NCI-H2081 (cell line): ENCODE measurements at places on chromosomes 7 and 10.

DNA sequence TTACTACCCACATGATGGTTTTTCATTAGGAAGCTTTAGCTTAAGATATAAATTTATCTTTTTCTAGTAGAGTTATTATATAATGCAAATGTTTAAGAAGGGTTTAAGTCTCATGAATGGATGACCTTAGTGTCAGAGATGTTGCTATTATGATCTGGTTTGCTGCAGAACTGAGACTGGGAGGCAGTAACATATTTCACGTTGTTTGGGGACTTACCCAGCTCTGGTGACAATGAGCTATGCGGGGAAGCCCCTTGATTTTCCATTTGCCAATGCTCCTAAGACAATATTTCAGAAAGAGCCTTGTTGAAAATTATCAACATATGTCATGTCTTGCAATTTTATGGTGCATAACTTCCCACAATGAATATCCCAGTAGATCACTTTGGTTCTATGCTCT lies 754.6 kb downstream of the REEP3 start:
- no peak for DNase-seq

GRCh38 chr10:89032141-89032891 lies 41.7 kb downstream of the FAS start:
- no peak for DNase-seq

GRCh38 chr7:30074422-30075030 lies 46.3 kb downstream of the PLEKHA8 start:
- DNase-seq, result peak; percentile 67

GRCh38 chr7:154960063-154960790 lies 42.7 kb downstream of the PAXIP1 start:
- DNase-seq, result no peak

- no peak for DNase-seq
Measured at GRCh38 chr10:77919713-77920108, 6.8 kb downstream of the DLG5 start.

DNA sequence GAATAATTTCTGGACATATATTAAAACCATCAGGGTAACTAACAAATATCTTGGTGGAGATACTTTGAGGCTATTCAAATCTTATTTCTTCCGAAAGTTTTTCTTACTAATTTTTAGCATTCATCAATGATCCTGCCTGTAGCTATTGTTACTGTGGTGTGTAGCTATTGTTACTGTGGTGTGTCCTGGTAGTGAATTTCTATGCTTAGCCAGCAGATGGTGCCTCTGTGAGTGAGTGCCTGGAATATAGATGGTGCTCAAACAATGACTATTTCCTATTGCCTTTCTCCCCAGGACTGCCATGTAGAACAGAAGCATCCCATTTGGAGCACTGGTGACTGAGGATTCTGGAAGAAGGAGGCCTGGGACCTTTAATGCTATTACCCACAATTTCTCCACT lies 245.7 kb downstream of the CCSER2 start:
- DNase-seq, result no peak

DNA sequence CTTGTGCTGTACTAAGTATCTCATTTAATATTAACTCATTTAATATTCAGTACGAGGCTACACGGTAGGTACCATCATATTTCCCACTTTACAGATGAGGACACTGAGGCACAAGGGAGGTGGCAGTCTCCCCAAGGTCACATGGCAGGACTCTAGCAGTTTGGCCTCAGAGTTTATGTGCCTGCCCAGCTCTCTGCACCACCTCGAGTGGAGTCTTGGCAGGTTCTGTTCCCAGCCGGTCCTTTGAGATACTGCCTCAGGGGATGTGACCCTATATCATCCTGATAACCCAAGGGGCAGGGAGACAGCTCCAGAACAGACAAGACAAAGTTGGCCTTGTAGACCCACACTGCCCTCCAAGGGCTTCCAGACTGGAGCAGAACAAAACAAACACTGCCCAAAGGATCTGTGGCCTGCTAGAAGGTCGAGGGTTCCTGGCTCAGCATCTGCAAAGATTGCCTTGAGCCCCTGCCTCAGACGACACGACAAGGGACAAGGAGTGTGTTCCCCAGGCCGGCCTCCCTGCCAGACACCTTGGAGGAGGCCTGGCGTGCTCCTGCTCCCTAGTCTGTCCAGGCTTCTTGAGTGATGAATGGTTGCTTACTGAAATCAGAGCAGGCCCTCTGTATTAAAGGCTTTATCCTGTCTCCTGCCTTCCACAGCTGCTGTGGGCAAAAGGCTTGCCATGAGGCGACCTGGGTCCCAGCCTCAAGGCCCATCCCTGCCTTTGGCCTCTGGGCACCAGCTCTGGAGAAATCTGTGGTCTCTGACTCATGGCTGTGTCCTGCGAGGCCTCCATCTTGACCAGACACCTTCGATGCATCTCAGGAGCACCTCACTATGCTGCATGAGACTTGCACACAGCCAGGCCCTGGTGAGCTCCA lies 3.9 kb upstream of the PWWP2B start:
- no peak for DNase-seq

- DNase-seq, result no peak
Measured at GRCh38 chr7:42686594-42687156, 225.2 kb downstream of the C7orf25 start.

DNA sequence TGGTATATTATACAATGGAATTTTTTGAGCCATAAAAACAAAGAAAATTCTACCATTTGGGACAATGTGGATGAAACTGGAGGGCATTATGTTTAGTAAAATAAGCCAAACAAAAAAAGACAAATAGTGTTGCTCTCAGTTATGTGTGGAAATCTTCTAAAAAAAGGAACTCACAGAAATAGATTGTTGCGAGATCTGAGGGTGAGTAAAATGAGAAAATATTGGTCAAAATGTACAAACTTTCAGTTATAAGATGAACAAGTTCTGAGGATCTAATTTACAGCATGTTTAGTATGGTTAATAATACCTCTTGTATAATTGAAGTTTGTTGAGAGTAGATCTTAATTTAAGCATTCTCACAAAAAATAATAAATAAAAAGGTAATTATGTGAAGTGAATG lies 291.2 kb downstream of the KIF20B start:
- DNase-seq, result no peak

- DNase-seq, result no peak
Measured at GRCh38 chr10:30537586-30537985, 92.0 kb downstream of the LYZL2 start.

DNA sequence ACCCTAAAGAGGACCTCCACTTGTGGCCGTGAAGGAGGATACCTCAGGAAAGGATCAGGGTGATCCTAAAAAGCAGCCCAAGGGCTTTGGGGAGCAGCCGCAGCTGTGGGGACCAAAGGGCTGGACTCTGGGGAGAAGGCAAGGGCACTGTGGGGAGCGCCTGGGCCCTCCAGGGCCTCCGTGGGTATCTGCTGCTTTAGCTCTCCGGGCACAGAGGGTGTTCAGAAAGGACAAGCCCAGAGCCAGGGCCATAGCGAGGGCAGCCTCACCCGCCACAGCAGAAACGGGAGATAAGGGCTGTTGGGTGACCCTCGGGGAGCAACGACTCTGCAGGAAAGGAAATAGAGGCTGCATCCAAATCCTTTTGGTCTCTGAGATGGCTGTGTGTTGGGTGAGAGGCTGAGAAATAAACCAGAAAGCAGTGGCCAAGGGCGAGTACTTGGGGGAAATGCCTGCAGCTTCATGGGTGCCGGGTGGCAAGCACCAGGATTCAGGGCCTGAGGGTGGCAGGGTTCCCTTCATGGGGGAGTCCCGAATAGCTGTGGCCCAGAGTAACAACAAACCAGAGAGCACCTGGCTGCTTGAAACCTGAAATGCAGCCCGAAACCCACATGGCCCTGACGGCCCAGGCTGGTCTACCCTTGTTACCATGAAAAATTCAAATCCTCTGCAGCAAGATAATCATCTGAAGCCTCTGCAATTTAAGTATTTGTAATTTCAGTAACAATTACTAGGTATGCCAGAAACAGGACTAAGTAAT lies 95.2 kb downstream of the VIPR2 start:
- no peak for DNase-seq

DNA sequence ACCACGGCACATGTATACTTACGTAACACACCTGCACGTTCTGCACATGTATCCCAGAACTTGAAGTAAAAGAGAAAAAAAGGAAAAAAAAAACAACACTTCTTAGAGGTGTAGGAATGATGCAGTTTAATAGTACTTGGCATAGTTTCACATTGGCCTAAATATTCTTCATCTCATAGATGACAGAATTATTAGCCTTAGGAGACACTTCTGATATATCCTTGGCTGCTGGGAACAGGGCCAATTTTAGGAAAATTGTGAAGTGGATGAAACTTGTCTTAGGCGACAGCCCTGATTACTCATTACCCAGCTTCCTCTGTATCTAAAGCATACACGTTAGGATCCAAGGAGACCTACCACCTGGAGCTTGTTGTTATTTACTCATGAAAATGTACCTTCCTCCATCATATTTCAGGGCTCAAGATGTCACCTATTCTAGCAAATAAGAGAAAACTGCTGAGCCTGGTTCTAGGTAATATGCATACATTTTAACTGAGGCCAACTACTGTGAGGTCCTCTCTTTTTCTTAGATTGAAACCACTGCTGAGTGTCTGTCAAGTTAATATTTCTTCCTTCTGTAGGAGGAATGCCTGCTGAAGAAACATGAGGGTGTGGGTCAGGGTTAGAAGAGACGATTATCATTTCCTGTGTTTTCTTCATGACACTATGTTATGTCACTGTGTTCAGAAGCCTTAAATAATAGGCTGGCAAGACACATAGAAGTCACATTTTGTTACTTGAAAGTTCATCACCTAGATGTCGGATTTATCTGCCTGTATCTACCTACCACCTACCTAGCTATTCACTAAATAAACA lies 44.3 kb downstream of the CPED1 start:
- DNase-seq, result no peak

DNA sequence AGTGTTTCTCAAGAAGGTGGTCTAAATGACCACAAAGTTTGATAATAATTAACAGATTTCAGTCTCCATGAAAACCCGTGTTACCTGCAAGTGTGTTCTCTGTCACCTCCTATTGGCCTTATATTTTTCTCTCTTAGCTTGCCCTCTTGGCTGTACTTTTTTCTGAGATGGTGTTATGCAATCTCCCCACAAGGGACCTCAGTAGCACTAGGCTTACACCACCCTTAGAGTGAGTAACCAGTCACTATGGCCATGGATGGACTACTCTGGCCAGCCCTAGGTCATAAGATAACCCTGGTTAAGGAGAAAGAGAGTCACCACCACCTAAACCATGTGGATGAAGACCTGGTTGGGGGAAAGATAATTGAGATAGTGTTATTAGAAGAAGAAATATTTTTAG lies 76.8 kb downstream of the NPSR1 start:
- DNase-seq, result no peak

DNA sequence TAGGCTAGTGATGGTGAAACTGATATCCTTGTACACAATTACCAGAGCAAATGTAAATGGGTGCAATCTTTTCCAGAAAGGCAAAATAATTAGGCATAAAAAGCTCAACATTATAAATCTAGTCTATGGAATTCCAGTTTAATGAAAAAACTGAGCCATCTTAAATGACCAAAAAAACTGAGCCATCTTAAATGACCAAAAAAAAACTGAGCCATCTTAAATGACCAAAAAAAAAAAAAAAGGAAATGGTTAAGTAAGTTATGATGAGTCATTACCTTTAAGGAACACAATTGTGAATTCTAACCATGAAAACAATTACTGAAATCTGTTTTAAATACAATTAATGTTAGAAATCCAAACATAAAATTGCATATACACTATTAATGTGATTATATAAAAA lies 25.3 kb downstream of the USP6NL start:
- DNase-seq, result no peak

DNA sequence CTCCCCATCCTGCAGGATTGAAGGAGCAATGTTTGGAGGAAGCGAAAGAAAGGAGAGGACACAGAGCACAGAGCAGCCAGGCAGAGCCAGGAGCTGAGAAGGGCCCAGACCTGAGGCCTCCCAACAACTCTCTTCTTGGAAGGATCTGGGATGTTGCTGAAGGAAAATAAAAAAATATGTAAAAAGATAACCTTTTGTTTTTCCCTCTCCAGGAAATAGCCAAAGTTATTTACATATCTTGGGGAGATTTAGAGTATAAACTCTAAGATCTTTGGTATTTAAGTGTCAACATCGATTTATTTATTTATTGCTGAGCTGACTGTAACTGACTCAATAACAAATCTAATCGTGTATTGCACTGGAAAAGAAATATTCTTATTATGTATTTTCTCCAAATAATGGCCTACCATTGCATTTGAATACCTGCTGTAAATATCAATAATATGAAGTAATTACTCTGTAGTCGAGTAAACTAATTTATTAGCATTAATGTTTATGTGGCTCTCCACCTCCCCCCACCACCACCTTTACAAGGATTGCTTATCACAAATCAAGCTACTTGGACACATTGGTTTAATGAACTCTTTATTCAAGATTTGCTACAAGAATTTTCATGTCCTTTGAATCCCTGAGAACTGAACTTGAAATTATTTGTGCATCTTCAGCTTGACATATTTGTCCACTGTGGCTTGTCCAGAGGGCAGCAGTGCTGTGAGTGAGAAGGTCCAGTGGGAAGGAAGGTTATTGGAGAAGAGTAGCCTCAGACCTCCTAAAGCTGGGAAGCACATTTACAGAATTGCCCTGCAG lies 1.8 kb upstream of the HOXA11 start:
- no peak for DNase-seq

GRCh38 chr7:44978511-44979366 lies at the start of gene MYO1G:
TSS of gene MYO1G (minus strand) at chr7:44979015. CDS start at chr7:44978961, 54 bp downstream.
- no peak for DNase-seq

GRCh38 chr7:110944966-110945644 lies 145.8 kb upstream of the LRRN3 start:
- no peak for DNase-seq

- no peak for DNase-seq
Measured at GRCh38 chr10:120961795-120962755, 110.9 kb downstream of the WDR11 start.

DNA sequence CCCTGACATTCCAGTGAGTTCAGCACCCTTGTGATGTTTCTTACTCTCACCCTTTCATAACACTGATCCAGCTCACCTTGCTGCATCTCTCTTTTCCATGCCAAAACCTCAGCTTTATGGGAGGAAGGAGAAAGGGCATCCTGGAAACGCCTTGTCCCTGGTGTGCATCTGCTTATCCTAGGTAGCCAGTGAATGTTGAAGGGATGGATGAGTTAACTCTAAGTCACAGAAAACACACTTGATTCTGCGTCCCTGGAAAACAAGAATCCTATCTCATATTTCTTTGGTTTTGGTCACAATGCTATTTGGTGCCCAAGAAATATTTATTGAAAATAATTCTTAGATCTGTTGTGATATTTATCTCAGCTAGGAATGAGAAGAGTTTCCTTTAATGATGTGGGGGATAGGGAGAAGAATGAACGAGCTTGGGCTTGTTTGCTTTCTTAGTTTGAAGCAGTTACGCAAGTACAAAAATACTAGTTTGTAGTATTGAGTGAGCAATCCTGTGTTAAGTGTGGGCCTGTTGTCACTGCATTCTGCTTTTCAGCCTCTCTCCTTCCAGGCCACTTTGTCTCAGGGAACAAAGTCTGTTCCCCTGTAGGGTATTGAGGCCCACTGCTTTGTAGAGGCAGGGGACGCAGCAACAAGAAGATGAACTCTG lies 126.5 kb downstream of the ARID5B start:
- DNase-seq, result no peak

DNA sequence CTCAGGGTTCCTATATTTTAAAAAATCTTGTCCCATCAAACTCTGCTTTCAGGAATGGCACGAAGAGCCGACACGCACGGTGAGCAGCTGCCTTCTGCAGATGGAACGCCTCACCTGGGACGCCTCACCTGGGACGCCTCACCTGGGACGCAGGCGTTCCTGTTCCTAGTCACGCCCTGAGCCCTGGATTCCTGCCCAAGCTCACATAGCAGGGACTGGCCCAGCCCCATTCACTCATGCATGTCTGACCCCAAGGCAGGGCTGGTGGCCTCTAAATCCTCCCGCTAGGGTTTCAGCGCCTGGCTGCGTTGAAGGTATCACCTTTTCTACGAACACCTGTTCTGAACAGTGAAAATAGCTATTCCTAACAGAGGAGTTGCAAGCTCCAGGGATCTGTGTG lies 49.8 kb downstream of the CARD11 start:
- no peak for DNase-seq
